Karpas-422 (cell line): ENCODE measurements at places on chromosomes 12 and 14.

- peak; percentile 99 for DNase-seq
Measured at GRCh38 chr14:105398044-105398725, at the start of gene TEX22. Gene TEX22, plus strand, starts transcription at chr14:105398538. Its CDS starts 803 bp downstream, at chr14:105399341.

- no peak for DNase-seq
Measured at GRCh38 chr14:35121026-35121886, 534 bp downstream of the PPP2R3C start.

GRCh38 chr12:107450541-107450940 is 235.1 kb upstream of the PWP1 start:
- DNase-seq, result no peak

- no peak for DNase-seq
Measured at GRCh38 chr12:22211128-22211527, 123.4 kb downstream of the ST8SIA1 start.

GRCh38 chr12:75322464-75322863 is 7.7 kb downstream of the CAPS2 start:
- no peak for DNase-seq

DNA sequence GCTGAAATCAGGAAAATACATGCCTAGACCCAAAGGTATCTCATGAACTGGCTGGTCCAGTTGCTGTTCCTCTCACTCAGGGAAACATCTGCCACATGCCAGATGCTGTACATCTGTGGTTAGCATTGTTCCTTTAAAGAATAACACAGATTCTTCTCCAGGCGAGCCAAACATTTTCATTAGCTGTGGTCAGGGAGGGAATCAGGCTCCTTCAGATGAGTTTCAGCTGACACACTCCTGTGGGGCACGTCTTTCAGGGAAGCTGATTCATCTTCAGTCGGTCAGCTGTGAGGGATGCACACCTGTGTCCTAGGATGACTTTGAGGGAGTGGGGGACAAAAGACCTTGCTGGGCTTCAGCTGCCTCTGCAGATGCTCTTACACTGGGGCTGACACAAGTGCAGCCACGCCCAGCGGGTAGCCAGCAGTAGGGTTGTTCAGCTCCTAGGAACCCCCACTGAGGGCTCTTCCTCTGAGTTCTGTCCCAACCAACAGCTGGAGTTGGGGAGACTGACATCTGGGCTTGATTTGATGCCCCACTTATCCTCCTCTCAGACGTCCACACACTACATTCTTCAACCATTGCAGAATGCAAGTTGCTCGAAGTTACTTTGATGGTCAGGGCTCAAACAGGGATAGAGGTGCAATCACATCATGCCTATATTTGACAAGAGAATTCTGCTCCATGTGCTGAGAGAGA is 155.0 kb downstream of the NUAK1 start:
- no peak for DNase-seq

DNA sequence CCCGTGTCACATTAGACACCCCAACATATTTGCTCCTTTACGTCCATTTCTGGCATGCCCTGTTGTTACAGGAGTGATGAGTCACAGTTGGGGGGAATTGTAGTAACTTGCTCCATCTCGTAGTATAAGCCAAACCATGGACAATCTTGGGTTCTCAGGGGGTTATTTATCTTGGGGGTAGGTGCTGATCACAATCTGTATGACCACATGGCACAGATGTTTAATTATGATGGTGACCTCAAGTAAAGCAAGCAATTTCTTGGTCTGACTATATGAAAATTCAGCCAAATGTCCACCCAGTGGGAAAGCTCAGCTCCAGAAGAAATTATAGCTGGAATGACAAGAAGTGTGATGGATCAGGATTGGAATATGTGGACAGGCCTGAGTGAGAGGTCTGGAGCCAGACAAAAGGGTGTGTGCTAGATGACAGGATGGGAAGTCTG is 32.1 kb upstream of the STON2 start:
- DNase-seq, result no peak

DNA sequence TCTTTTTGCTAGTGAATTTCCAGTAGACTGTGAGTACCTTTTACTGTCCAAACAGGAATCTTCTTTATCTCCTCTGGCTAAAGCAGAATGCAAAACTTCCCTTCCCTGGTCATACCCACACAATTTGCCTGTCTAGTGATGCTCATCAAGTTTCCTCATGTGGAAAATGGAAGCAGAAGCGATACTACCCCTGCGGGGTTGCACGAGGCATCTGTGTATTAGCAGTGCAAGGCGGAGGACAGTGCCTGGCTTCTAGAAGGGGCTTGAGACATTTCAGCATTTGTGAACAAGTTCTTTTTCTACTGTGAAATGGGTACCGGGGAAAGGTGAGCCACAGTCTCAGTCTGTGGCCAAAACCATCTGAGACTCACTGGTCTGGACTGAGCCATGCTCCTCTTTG is 340.9 kb downstream of the AACS start:
- peak; percentile 92 for DNase-seq

GRCh38 chr12:58540480-58541299 is 379.6 kb downstream of the LRIG3 start:
- DNase-seq, result peak; percentile 87

DNA sequence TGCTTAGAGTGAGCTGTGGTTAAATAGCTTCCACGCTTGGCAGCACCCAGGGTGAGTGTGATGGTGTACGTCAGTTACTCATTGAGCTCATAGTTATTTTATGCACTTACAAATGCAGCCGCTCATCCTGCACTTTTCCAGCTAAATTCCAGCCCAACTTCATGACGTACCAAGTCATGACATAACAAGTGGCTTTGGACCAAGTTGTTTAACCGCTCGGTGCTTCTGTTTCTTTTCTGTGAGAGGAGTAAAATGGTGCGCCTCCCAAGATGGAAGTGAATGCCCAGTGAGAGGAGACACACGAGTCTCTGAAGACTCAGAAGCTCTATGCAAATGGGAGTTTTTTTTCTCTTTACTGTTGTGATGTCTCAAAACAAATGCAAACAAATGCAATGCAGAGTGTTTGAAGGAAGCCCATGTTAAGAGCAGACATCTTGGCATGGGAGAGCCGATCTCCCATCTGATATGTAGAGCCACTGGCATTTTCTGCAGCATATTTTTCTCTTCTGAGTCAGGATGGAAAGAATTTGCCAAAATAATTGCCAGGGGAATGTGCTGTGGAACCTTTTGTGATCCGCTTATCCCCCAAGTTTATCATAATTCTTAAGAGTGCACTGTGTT is 72.2 kb downstream of the FBXW8 start:
- no peak for DNase-seq

GRCh38 chr12:79635676-79636075 is 55.1 kb downstream of the PAWR start:
- no peak for DNase-seq

DNA sequence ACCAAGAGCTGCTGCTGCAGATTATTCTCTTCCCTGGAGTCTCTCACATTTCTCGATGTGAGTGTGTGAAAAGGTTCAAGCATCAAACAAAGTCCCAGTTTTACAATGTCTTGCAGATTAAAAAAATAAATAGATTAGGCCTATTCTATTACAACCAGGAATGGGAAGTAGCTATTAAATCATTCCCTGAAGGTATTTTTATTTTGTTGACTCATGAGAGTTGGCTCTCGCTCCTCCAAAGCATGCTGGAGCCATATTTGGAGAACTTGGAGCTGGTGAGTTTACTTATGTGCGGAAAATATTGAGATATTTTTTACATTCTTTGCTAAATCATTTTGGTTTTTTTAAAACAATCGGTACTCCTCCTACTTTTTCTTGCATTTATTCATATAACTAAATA is 572.3 kb downstream of the ETNK1 start:
- no peak for DNase-seq

- DNase-seq, result peak; percentile 77
Measured at GRCh38 chr14:60309867-60310552, 61.0 kb downstream of the PPM1A start.

GRCh38 chr12:98151105-98151590 is 364.2 kb upstream of the TMPO start:
- no peak for DNase-seq

DNA sequence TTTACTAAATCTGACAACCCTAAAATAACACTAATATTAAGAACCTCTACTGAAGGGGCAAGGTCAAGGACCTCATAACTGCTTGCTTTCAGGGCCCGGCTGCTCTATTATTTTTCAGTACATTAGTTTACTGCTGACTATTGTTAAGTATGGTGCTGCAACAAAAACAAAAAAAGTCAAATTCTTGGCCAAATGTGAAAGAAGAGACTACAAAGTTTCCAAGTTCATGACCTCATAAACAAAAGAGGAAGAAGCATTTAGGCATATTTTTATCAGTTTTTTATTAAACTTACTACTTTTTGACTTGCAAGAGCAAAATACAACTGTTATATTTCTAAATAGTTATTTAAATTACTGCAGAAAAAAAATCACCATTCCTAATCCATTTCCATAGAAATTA is 109.8 kb upstream of the GPHB5 start:
- no peak for DNase-seq

DNA sequence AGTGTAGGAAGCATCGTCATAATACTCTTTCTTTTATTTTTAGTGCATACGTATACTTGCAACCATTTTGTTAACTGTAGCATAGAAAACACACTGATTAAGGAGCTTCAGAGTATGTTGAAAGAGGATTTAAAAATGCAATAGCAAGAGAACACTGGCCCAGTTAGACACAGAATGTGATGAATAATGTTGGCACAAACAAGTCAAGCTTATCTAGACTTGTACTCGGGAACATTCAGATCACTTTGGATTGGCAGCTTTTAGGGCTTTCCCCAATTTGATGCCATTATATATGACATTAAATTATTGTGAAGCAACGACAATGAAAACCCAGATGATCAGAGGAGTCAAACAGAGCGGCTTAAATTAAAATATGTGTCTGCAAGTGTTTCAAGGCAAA is 468.1 kb downstream of the PRKD1 start:
- DNase-seq, result no peak

DNA sequence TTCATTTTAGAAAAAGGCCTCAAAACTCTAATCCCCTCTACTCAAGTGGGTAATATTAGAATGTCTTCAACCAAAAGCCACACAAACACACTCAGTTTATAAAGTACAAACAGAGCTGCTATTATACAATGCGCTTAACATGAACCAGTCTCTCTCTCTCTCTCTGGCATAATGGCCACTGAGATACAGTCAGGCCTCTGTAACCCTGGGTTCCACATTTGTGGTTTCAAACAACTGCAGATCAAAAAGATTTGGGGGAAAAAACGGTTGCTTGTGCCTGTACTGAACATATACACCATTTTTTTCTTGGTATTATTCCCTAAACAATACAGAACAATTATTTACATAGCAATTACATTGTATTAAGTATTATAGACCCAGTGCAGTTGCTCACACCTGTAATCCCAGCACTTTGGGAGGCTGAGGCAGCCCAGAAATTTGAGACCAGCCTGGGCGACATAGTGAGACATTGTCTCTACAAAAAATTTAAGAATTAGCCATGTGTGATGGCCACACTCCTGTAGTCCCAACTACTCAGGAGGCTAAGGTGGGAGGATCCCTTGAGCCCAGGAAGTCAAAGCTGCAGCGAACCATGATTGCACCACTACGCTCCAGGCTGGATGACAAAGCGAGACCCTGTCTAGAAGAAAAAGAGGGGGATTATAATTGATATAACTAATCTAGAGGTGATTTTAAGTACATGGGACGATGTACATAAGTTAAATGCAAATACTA is 5.6 kb downstream of the SLC11A2 start:
- no peak for DNase-seq

DNA sequence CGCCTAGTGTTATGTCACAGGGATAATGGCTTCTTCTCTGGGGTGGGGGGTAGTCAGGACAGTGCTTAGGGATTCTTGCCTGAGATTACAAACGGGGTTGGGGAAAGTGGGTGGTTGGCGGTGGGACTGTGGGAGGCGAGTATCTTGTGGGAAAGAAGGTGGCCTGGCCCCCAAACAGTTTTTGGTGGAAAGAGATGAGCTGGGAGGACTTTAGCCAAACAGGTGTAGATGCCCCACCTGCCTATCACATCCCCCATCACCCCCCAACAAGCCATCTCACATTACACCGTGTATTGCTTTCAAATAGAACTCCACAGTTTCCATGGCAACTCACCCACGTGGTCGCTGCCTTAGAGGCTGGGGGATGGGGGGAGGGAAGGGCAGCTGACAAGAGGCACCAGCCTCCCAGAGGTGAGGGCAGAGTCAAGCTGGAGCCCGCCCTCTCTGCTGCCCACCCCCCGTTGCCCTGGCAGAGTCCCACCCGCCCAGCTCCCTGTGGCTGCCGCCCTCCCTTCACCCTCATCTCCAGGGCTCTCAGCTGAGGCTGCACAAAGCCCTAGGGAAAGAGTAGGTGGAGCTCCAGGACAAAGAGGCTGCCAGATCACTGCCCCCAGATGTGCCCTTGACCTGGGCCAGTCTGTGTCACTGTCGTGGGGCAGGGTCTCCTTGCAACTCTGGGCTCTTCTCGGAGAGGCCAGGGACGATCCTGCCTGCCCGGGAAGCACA is 98.3 kb downstream of the LRRC74A start:
- peak; percentile 93 for DNase-seq

- DNase-seq, result no peak
Measured at GRCh38 chr14:58784931-58785330, 147.2 kb downstream of the DACT1 start.

DNA sequence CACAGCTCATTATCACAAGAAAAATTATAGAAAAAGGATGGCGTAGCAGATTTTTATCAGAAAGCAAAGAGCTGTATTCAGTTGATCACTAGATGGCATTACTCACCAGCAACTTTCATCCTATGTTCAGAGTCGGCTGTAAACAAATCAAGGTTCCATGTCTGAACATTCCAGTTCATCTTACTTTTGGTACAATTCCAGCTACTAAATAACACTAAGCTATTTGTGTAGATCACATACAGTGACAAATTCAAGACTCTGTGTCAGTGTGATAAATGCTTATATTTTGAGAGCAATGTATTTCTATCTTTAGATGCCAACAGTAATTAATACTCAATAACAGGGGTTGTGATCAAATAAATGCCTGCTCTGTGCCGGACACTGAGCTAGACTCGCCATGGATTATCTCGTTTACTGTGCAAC is 30.1 kb downstream of the NRDE2 start:
- peak; percentile 63 for DNase-seq

DNA sequence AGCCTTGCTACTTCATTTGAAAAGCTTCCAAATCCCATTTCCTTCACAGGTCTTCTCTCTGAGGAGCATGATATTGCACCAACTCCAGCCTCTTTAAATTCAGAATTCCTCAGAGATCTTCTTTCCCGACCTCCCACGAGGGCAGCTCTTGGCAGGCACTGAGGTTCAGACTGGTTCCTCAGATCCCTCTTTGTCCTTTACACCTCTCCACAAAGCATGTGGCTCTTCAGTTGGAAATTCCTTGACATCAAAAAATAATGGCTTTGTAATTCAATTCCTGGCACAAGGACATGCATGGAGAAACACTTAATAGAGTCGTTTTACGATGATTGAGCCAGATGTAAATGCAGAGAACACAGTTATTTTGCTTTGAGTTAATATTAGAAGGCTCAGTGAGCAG is 63.2 kb upstream of the TMX1 start:
- no peak for DNase-seq

GRCh38 chr14:94483729-94484275 is 7.8 kb upstream of the SERPINA9 start:
- no peak for DNase-seq

GRCh38 chr12:63305901-63306875 is 155.2 kb upstream of the AVPR1A start:
- DNase-seq, result no peak

GRCh38 chr12:44428825-44429224 is 447.3 kb downstream of the NELL2 start:
- DNase-seq, result peak; percentile 63

- DNase-seq, result no peak
Measured at GRCh38 chr14:34161351-34162082, 210.6 kb upstream of the EGLN3 start.
